Activated CD8-positive, alpha-beta memory T cell treated with anti-CD3 and anti-CD28 coated beads, Interleukin-2, amount 10 ng/mL, durations not matched to agents 7 days and 5 days (primary cell): ENCODE measurements at places on chromosomes 6 and 20. TPM values are rescaled to one million over a fixed set of nuclear protein-coding genes. Genes with fewer than 3 reads are reported as not detected.

- no peak overlapping the region for H3K4me3 ChIP-seq
- no peak for DNase-seq
- no peaks in the 10 kb centered on the region for H3K36me3 ChIP-seq
- H3K27me3 ChIP-seq, result peaks cover 28% of the 10 kb centered on the region
- H3K27ac ChIP-seq, result no peak overlapping the region
- no peaks in the 10 kb centered on the region for H3K4me1 ChIP-seq
These were observed 25.1 kb upstream of the FAM8A1 start for GRCh38 chr6:17574866-17575560.

DNA sequence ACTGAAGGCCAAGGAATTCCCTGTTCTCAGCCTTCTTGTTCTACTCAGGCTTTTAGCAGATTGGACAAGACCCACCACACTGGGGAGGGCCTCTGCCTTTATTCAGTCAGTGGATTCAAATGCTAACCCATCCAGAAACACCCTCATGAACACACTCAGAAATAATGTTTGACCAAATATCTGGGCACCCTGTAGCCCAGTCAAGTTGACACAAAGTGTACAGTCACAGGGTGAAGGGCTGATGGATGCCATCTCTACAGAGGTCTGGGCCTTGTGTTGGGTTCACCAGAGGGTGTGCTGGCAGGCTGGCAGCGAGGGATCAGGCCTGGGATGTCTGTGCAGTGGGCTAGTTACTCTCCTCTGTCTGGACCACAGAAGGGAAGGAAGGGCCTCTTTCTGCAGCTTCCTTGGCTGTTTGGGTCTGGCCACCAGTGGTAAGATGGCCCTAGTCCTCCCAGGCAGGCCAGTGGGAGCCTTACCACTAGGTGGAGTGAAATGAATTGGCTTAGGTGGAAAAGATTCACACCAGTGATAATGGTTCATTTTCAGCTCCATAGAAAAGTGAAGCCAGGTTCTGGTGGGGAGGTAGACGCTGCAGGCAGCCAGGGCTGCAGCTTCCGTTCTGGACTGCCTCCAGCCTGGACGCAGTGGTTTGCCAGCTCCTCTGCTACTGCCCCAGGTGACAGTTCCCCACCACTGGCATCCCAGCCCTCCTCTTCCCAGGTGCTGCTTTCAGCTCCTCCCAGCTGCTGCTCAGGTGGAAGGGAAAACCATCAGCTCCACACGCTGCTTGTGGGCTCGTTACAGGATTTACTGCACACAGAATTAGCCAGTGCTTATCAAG, 9.2 kb downstream of the TUBB2A start:
- H3K27me3 ChIP-seq, result no peaks in the 10 kb centered on the region
- peaks cover 4% of the 10 kb centered on the region for H3K36me3 ChIP-seq
- H3K4me3 ChIP-seq, result no peak overlapping the region
- H3K4me1 ChIP-seq, result peaks cover 8% of the 10 kb centered on the region

- DNase-seq, result no peak
- H3K27ac ChIP-seq, result no peak overlapping the region
- H3K4me3 ChIP-seq, result no peak overlapping the region
- no peaks in the 10 kb centered on the region for H3K4me1 ChIP-seq
- no peaks in the 10 kb centered on the region for H3K27me3 ChIP-seq
- no peaks in the 10 kb centered on the region for H3K36me3 ChIP-seq
These were observed 13.9 kb upstream of the CD93 start for GRCh38 chr20:23099791-23100719.

GRCh38 chr20:63682384-63683139, 13.9 kb upstream of the TNFRSF6B start:
- H3K27ac ChIP-seq, result no peak overlapping the region
- no peak overlapping the region for H3K4me3 ChIP-seq
- no peak for DNase-seq

- no peak overlapping the region for H3K27ac ChIP-seq
- H3K4me3 ChIP-seq, result no peak overlapping the region
- no peaks in the 10 kb centered on the region for H3K4me1 ChIP-seq
- no peaks in the 10 kb centered on the region for H3K27me3 ChIP-seq
- no peaks in the 10 kb centered on the region for H3K36me3 ChIP-seq
These were observed 163.2 kb downstream of the SYCP2 start for GRCh38 chr20:59770270-59770669.

Gene OR2H1
- not detected for total RNA-seq

Gene ASIP
- total RNA-seq, result not detected

Gene ESR1
- not detected for total RNA-seq
